ENCODE measurements at places on chromosomes 3 and 15. TPM values are rescaled to one million over a fixed set of nuclear protein-coding genes. Genes with fewer than 3 reads are reported as not detected.

The TGM4 gene
- total RNA-seq = not detected

The ZBTB47 gene
- 13.0 TPM for total RNA-seq

The MON1A gene
- total RNA-seq = 24.0 TPM

The LINGO1 gene
- total RNA-seq = 0.10 TPM

The MYLK gene
- 185 TPM for total RNA-seq

The FBLN2 gene
- total RNA-seq = 0.03 TPM

The NANOGP8 gene
- total RNA-seq = not detected

DNA sequence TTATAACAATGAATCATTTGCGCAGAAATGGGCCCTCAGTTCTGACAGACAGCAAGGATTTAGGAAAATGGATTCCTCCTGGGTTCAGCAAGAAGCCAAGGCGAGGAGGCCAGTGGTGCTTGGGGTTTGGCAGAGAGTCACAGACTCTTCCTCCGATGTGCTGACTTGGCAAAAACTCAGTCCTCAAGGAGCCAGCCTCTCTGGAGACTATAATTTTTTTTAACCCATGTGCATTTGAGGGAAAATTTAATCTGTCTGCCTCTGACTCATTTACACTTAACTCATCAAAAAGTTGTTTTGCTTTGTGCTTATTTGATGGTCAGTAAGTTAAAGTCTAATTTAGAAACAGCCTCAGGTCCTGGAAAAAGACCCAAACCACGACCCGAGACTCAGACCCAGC lies 34.2 kb upstream of the SLC24A5 start:
- DNase-seq = peak; percentile 16

GRCh38 chr3:42836150-42837123 lies 27.2 kb downstream of the ACKR2 start:
- DNase-seq = no peak

DNA sequence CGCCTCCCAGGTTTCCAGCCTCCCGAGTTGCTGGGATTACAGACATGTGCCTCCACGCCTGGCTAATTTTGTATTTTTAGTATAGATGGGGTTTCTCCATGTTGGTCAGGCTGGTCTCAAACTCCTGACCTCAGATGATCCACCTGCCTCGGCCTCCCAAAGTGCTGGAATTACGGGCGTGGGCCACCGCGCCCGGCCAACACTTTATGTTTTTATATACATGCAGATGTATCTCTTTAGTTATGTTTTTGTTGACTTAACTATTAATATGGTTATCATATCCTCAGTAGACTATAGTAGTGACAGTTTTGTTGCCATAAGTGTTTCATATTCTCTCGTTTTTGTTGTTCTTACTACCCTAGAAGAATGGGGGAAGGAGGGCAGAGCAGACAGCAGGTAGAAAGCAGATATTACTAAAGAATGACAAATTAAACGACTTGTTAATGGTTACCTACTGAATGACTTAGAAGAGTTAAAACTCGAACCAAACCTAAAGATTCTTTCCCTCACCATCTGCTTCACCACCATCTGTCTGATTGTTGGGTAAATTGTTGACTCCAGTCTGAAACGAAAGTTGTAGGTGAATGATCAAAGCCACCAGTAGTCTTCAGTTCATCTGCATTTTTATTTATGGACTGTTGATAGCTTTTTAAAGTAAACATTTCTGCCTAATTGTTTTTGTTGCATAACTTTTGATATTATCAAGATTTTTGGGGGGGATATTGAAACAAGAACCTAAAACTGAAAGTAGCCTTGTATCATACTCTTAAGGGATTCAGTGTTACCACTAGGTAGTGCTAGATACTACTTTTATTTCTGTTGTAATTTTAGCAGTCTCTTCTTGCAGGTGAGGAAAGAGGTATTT lies 89.3 kb downstream of the RASA2 start:
- DNase-seq = no peak

- no peak for DNase-seq
These were observed 46.3 kb downstream of the GASK1A start for GRCh38 chr3:43025423-43025822.

GRCh38 chr15:80431635-80432344 lies 27.6 kb downstream of the ARNT2 start:
- DNase-seq = no peak

DNA sequence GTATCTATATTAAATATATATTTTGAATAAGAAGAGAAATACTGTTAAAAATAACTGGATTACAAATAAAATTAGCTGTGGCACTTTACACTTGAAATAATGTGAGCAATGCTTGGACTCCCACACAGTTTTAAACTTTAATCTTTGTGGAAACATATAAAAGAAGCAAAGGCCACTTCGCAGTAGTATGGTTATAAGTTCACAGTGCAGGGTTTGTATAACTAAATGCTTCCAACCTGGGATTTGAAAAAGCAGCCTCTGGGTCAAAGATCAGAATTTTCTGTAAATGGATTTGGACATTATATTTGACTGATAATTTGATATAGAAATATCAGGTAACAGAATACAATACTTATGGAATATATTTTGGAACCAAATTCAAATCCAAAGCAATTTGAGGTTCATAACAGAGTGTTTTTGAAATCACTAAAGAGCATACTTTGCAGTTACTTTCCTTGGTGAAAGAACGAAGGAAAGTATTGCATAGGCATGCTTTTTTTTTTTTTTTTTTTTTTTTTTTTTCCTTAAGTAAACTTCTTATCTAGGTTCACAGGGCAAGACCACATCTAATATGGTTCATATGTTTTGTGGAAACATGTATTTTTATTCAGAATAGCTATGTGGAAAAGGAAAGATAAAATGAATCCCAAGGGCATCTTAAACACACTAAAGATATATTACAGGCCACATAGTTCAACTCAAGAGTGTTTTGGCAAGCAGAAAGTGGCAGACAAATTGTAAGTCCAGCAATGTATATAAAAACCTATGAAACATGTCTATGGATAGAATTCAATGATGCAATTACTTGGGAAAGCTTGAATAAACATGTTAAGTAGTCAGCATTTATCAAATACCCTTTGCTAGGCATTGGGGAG lies 47.1 kb upstream of the SGO1 start:
- no peak for DNase-seq

- no peak for DNase-seq
These were observed 875.1 kb downstream of the NSUN3 start for GRCh38 chr3:94937980-94938379.

GRCh38 chr15:96264801-96265515 lies 65.5 kb upstream of the NR2F2 start:
- DNase-seq = no peak

- DNase-seq = peak; percentile 42
These were observed 1.1 kb downstream of the SLC35G2 start for GRCh38 chr3:136819731-136820679.
